ENCODE measurements at places on chromosomes 12 and 14.
A peak's percentile ranks its signal among the peaks of the same experiment; 100 is the strongest.

GRCh38 chr12:94687891-94688290 is 37.5 kb upstream of the TMCC3 start:
- no peak for DNase-seq

- DNase-seq = peak; percentile 74
These were observed 6.0 kb upstream of the GPR84 start for GRCh38 chr12:54370171-54370730.

GRCh38 chr14:23056145-23056955 is 970 bp downstream of the CDH24 start:
- peak; percentile 44 for DNase-seq

- no peak for DNase-seq
These were observed 15.4 kb upstream of the UBC start for GRCh38 chr12:124929649-124930419.

DNA sequence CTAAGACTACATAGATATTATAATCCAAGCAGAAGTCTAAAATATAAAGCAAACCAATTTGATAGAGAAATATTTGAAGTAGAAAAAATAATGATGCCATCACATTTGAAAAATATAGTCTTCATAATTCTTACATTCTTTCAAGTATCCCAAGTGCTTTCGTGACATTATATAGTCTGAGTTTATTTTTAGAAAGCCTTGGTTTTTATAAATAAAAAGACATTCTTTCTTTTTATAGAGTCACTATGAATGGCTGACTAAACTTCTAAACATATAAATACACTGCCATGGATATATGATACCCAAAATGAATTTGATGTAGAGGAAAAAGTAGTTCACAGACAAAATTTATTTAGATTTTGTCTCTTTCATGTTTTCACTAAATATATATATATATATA is 135.1 kb upstream of the PDZRN4 start:
- DNase-seq = no peak

Data from dorsolateral prefrontal cortex (tissue), 122 donors.